WERI-Rb-1 (cell line): ENCODE measurements at places on chromosomes 7 and 10.

DNA sequence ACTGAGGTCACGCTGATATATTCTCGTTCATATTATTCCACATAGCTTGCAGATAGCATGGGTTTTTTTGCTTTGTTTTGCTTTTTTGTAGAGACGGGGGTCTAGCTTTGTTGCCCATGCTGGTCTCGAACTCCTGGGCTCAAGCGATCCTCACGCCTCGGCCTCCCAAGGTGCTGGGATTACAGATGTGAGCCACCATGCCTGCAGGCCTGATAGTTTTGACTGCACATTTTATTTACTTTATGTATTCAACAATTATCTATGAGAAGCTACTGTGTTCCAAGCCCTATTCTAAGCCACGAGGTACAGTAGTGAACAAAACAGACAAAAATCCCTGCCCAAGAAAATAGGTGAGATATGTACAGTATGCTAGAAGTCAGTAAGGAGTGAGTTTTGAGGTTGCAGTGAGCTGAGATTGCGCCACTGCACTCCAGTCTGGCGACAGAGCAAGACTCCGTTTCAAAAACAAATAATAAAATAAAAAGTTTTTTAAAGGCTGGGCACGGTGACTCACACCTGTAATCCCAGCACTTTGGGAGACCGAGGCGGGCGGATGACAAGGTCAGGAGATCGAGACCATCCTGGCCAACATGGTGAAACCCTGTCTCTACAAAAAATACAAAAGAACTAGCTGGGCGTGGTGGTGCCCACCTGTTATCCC is 1.3 kb upstream of the YWHAG start:
- no peak for DNase-seq

DNA sequence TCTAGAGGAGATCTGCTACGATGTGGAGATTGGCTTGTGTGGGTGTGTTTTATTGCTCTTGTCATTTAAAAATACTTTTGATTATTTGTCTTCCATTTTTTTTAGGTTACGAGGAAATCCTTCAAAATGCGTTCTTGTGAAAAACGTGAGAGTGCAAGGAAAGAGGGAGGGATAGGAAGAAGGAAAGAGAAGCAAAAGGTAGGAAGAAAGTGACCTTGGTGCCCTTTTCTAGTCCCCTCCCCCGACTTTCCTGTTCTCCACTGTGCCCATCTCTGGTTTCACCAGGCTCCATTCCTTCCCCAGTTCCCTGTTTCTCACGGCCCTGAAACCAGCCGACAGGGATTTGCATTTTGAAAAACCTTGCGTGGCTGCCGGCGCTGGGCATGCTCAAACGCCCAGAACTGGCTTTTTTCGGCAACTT is 506 bp upstream of the GNAI1 start:
- DNase-seq: no peak

DNA sequence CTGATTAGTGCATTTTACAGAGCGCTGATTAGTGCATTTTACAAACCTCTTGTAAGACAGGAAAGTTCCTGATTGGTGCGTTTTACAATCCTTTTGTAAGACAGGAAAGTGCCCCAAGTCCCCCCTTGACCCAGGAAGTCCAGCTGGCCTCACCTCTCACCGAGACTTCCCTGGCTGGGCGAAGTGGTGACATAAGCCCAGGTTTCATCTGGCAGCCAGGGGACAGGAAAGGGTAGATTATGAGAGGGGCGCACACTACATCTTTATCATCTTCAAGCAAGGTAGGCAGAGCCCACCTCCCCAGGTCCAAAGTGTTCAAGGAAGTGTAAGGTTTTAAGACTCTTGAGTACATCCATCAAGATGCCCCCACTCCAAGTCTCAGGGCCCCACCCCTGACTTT is 5.5 kb upstream of the GDF10 start:
- no peak for DNase-seq

GRCh38 chr7:151695951-151696541 is 176.4 kb upstream of the RHEB start:
- no peak for DNase-seq

DNA sequence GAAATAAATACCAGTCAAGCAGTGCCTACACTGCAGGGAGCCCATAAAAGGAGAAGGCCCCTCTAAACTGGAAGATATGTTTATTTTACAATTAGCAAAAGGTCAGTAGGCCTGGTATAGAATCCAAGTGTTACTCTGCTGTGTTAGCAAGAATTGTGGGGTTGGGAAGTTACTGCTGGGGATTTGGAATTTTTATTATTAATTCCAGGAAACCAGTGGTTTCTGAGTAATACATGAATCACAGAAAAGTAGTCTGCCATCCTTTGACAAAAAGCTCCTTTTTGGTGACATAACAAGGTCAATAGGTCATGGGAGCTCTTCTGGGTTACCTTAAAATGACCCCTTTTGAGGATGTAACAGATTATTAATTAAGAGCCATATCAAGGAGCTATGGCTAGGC is 67.4 kb downstream of the ZNF92 start:
- no peak for DNase-seq

DNA sequence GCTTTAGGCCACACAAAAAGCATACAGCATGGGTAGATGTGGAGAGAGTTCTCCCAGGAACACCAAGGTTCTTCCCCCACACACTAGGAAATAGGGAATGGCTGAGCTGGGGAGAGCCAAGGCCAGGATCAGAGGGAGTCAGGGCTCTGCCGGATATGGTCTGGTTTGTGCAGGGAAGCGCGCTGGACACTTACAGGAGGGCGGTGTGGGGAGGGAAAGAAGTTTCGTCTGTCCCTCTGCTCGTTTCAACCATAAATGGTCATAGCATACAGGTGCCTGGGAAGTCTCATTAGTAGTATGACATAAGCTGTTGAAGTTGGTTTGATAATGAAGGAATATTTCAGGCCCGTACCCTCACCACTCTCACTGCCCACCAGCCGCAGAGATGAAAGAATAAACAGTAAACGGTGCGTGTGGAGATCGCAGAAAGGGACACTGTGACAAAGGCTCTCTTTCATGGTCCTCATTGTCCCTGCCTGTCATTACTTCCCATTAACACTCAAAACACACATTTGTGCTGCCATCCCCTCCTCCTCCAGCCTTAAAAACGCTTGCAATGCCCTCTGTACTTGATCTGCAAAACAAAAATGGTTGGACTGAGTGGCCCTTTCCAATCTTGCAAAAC is 207.2 kb downstream of the CELF2 start:
- DNase-seq: no peak

DNA sequence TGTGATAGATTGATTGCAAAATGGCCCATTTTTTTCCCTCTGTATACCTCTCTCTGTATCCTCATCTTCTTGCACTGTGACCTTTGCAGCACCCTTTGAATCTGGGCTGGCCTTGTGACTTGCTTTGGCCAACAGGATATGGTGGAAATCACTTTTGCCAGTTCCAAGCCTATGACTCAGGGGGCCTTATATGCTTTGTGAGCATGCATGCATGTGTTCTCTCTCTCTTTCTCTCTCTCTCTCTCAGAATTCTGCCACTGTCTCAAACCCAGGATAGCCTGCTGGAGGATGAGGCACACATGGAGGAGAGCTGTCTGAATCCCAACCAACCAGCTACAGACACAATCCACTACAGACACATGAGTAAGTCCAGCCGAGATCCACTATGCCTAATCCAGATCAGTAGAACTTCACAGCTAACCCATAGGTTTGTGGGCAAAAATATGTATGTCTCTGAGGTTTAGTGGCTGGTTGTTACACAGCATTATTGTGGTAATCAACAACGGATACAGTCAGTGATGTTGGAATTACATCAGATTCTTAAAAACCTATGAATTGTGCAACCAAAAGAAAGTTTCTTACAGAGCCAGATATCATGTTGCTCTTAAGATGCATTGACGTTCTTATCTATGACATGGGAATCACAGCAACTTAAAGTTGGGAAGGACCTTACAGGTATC is 41.8 kb upstream of the ABCB4 start:
- no peak for DNase-seq

DNA sequence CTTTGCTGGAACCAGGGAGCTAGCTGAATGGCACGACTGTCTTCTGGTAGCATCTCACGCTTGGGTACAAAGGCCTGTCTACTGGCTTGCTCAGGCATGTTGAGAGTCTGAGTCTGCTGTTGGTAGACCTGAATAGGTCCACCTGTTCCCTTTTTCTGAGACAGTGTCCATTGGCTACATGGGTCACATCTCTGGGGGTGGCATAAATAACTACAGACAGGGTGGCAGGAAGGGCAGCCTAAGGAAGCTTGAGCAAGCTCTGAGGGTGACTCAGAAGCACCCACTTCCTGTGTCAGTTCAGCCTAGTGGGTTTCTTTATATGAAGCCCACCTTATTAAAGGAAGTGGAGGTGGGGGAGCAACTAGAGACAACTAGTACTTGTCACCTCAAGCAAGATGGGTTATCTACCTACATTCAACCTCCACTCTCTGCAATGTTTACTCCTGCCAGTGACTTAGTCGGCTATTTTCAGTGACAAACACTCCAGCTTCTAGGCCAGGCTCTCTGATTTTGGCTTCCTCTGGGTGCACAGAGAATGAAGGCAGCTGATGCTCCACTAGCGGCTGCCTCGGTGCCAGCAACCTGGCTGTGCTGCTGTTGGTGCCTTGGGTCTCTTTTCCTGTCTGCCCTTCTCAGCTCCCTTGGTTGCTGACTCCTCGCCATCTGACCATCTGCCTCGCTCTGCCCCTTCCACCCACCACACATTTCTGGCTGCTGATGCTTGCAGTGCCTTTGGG is 5.7 kb upstream of the ZYX start:
- DNase-seq: no peak

DNA sequence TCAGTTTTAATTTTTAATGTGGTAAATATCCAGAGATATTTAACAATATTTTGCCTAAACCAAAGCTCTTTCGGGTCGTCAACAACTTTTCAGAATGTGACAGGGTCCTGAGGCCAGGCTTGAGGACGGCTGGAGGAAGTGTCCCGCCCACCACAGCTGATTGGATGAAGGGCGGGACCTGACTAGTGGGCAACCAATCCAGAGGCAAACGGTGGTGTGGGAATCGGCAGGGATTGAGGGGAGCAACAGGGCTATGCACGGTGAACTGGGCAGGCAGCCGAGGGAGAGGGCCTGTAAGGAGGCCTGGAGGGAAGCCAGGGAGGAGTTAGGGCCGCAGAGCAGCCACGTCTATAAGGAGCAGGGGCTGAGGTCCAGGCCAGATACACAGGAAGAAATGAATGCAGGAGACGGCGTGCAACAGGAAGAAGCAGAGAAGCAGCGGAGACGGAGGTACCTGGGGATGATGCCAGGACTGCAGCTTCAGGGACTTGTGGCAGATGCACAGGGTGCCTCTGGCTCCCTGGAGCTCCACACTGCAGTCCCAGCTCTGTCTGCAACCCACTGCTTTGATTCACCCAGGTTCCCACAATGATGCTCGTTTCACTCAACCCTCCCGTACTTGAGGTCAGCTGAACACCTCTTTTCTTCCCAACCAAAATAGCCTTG is 46.1 kb upstream of the ZMIZ1 start:
- DNase-seq: no peak

DNA sequence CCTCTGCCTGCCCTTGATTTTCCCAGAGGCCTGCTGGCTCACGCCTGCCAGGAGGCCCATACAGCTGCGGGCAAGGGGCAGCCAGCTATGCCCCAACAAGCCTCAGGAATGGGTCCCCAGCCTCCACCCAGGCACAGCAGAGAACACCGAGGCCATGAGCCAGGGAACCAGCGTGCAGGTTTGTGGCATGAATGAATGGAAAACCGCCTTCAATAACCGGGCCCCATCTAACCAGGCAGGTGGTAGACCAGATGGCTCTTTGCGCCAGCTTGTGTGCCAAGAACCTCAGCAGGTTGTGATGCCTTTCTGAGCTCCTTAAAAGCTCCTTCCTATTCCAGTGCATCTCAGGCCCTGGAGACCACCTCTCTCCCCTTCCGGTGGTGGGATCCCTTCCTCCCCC is 50.2 kb downstream of the ELFN1 start:
- no peak for DNase-seq

GRCh38 chr7:77447616-77448015 is 31.5 kb upstream of the GSAP start:
- DNase-seq: no peak

GRCh38 chr7:7276161-7276560 is 93.8 kb downstream of the C1GALT1 start:
- no peak for DNase-seq

GRCh38 chr10:127872011-127872761 is 20.6 kb downstream of the CLRN3 start:
- DNase-seq: no peak

GRCh38 chr7:50022451-50022850 is 70.6 kb downstream of the ZPBP start:
- no peak for DNase-seq

GRCh38 chr10:33772370-33773252 is 438.1 kb upstream of the NRP1 start:
- DNase-seq: no peak

- peak; percentile 27 for DNase-seq
These were observed 83.5 kb downstream of the GNAT3 start for GRCh38 chr7:80428161-80429054.

DNA sequence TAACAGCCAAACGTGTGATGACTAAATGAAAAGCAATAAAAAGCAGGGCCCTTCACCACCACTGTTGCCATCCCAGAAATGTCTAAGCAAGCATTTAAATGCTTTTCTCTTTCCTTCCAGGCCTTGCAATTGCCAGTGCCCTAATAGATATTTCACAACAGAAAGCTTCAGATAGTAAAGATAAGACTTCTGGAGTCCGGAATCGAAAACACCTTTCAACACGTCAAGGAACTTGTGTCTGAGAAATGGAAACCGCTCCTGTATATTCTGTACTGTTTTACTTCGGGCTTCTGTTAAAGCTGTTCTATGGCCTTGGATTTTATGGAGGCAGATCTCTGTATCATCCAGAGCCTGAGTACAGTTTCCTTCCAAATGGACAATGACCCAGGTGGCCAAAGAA is 328.5 kb downstream of the GFRA1 start:
- DNase-seq: no peak

GRCh38 chr7:35820858-35821257 is 20.0 kb downstream of the SEPTIN7 start:
- no peak for DNase-seq

DNA sequence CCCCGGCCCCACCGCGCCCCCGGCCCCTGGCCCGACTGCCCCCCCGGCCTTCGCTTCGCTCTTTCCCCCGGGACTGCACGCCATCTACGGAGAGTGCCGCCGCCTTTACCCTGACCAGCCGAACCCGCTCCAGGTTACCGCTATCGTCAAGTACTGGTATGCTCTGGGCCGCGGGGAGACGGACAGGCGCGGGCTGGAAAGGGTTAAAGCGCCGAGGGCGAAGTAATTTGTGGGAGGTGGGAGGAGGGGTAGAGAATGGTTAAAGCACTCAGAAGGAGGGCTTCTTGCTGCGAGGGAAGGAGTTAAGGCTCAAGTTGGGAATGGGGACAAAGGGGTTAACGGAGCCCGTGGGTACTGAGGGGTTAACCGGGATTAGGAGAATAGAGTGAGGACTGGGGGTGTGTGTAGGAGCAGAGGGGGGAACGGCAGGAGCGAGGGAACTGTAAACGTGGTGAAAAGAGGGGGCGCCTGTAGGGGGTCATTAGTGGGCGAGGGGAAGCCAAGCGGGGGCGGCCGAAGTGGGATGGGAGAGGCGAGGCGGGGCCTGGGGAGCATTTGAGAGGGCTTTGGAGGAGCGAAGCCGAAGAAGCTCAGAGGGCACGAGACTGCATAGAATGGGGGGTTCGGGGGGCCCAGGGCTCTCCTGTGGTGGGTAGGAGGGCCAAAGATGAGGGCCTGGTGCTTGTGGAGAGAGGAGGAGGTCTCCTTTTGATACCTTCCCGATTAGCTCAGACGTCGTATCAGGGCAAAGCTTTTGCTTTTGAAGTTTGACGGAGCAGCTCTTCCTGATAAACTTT is 605 bp downstream of the SUFU start:
- peak; percentile 36 for DNase-seq
